ENCODE measurements at places on chromosomes 16 and 17.
A peak's percentile ranks its signal among the peaks of the same experiment; 100 is the strongest.

DNA sequence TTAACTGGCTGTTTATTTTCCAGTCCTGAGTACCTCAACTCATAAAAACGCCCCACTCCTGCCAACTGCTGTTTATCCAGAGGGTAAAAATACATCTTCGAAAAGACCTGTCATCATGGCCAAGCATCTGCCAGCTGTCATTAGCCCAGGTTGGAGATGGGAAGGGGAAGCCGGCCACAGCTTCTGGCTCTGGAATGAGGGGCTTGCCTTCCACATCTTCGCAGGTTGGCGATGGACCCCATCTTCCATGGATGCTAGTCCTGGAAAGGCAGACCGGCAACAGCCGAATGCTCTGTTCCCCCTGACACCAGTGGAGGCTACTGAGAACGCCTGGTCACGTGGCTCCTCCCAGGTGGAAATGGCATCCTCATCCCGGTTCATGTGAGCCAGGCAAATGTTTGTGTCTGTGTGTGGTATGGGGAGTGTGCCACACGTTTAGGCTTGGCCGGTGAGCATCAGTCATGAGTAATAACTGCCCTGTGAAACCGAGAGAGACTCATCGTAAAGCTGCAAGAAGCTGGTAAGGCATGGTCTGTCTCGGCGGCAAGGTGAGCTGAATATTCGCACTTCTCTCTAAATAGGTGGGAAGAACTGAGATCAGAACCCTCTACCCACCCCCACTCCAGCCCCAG, 420 bp upstream of the KRTAP17-1 start:
- DNase-seq: no peak

GRCh38 chr17:17503566-17504130, 7.5 kb upstream of the RASD1 start:
- DNase-seq: no peak

GRCh38 chr16:27690608-27691007, 140.7 kb downstream of the KATNIP start:
- peak; percentile 45 for DNase-seq

GRCh38 chr17:75695141-75695829, 26.0 kb upstream of the ITGB4 start:
- peak; percentile 80 for DNase-seq

DNA sequence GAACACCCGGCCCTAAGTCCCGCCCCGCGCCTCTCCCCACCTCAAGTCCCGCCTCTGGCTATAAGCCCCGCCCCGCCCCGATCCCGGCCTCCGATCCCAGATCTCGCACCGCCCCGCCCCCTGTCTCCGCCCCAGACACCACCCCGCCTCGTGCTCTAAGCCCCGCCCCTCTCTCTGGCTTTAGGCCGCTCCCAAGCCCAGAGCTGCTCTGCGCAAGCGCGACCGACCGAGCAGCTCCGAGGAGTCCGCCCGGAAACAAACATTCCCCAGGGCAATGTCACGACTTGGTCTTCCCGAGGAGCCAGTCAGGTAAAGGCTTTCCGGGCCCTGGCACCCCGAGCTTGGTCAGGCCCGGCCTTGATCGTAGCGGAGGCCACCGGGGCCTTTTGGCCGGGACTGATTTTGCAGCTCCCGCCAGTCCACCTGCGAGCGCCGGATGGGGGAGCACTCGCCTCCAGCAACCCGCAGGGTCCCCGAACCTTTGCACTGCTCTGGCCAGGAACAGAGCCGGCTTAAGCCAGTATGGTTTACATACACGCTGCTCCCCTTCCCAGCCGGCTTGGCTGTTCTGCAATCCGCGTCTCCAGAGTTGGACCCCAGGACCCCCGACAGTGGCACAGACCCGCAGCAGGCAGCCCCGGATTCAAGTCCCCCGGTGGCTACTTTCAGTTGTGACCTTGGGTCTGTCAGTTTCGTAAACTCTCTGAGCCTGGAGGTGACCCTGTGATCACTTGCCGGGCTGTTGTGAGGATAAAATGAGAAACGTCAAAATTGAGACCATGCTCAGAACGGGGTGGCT, at the start of gene NUDT7:
TSS of gene NUDT7 (plus strand) at position 206 of the 799 bp plus-strand sequence. CDS start at position 275, 69 bp downstream.
- DNase-seq: peak; percentile 89

DNA sequence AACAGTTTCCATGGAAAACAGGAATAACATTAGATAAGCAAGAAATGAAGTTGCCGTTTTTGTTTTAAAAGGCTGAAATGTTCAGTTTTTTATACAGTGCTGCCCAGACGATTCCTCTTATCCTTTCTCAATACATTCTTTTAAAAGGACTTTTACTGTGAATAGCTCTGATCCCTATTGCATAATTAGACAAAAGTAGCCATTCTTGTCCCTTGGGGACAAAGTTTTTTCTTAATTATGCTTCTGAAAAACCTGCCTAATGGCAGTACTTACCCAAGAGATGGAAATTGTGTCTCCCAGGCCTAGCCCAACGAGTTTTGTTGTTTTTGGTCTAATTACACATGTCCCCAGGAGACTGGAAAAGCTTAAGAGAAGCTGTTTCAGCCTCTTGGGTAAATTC, 27.6 kb downstream of the NXPH3 start:
- no peak for DNase-seq

Data from EL (cell line).